ENCODE measurements at places on chromosomes 3 and 15.

DNA sequence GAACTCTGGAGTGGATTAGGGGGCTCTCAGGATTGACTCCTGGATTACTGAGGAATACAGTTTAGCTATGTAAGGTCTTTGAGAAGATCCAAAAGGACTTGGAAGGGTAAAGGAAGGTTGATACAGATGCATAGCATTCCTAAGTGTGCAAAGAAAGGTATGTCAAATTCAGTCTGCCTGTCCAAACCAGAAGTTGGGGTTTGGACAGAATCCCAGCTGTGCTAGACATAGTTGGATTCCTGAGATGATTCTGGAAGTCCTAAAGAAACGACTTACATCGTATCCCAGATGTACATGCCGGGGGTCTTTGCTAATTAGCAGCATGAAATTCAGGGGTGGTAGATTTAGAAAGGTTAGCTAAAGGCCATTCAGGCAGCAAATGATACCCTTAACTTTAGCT is 97.7 kb upstream of the TSPAN3 start:
- DNase-seq: no peak

DNA sequence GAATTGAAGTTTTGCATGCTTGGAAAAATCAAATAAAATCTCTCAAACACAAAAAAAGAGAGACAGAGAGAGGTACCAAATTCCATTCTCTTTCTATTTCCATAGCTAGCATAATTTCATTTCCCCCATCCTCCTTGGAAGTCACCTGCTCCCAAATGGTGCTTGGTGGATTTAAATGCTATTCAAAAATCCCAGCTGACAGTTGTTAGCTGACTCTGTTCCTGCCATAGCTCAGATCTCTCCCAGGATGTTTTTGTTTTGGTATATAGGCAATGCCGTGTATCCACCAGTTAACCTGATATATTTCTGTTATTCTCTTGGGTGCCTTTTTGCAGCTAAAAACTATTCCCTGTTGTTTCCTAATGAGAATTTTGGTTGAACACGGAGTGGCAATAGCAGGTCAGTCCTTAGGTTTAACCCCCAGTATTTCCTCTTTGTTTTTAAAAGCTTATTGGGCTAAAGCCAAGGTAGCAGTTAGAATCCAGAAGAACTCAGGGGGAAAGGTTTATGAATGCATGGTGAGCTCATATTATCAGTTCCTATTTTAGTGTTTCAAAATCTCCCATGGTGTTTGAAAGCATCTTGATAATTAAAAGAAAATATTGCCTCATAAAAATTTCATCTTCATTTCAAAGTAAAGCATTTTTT is 240.0 kb upstream of the GBE1 start:
- no peak for DNase-seq

- DNase-seq: no peak
Observed at GRCh38 chr3:193852901-193853300, 259.9 kb downstream of the OPA1 start.

DNA sequence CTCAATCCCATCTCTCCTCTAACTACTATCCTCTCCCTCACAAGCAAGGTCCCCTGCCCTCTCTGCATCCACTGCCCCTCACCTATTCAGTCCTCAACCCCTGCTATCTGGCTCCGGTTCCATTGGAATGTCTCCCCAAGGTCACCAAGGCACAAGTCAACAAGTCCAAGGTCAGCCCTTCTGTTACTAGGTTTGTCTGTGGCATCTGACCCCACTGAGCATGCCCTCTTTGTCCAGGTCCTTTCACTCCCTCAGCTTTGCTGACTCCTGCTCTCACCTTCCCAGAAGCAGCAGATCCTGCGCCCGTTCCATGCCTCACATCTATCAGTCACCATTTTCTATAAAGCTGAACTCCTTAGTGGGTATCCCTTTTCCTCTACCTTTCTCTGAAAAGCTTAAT is 8.3 kb upstream of the SEMA7A start:
- DNase-seq: no peak
